ENCODE measurements at places on chromosomes 1 and 21.
A peak's percentile ranks its signal among the peaks of the same experiment; 100 is the strongest.

DNA sequence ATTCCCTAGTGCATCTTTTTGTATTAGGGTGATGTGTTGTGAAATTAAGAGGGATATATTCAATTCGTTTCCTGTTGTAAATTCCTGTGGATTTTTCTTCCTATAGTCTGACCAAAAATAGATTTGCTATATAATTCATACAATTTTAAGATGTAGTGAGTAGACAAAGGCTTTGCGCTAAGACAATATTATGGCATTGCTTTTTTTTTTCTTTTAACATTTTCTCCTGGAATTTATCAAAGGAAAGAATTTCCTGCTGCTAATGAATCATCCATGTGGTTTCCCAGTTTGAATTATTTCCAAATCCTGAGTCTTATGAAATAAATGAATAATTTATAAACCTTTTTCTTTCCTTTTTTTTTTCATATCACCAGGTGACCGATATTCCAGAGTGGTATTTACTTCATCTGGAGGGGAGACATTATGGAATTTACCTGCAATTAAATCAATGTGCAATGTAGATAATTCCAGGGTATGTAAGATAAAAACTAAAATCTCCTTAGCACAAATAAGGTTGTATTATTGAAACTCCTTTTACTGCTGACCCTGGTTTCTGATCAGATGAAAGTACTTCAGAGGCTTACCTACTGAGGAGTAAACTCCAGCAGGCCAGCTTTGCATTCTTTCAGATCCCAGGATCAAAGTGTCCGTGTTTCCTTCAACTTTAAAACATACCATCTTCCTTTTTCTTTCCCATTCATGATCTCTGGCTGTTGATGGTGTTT is 148.4 kb downstream of the TLR5 start:
- no peak for DNase-seq

DNA sequence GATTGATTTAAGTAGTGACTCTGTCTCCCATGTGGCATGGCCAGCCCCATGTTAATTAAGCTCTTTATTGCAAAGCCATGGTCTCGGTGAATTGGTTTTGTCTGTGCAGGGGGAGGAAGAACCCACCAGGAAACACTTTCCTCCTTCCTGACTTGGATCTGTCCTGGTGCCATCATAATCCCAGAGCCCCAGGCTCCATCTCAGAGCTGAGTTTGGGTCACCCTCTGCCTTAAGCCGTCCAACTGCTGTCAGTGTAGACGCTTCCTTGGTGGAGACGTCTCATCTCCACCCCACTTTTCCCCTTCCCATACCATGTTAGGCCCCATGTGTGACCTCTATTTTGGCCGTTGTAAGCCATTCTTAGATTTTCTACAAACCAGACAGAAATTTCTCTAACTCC is 36.0 kb upstream of the COL6A2 start:
- DNase-seq: no peak

GRCh38 chr1:165851034-165851658 is 23.7 kb downstream of the UCK2 start:
- no peak for DNase-seq

DNA sequence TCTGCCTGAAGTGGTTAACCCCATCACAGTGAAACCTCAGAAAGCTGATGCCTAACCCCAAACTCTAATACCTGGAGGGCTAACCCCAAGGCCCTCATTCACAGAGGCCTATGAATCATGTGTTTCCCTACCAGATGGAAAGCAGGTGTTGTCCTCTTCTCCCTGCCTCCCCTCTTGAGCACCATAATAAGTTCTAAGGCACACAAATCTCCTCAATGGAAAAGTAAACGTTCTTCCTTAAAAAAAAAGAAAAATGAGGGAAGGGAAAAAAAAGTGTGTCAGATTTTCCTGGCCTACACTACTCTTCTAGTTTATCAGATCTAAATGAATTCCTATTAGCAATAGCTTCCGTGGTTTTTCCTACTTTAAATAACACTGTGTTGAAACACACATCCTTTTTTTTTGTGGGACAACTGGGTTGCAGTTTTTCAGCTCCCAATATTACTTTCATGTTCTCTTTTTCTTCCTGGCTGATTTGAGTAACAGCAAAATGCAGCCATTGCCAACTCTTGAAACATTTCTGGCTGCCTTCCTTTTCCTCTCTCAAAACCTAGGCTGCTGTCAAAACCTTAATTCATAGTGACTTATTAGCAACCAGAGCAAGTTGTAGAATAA is 43.2 kb downstream of the SLC44A3 start:
- no peak for DNase-seq

- DNase-seq: no peak
Measured at GRCh38 chr1:110601332-110601731, 4.8 kb downstream of the KCNA2 start.

DNA sequence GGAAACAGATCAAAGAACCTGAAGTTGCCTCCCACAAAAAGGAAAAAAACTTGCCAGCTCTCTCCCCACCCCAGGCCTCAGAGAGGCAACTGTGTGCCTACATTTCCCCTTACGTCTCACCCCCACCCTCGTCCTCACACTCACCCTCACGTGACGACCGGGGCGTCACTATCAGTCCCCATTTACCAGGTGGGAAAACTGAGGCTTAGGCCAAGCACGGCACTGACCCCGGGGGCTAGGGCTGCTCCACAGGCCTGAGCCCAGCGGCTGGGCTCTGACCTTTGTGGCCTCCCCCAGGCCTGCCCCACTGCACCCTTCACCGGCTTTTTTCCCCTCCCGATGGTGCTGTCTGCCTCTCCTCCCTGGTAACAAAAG is 51.5 kb upstream of the RUNX3 start:
- DNase-seq: no peak

DNA sequence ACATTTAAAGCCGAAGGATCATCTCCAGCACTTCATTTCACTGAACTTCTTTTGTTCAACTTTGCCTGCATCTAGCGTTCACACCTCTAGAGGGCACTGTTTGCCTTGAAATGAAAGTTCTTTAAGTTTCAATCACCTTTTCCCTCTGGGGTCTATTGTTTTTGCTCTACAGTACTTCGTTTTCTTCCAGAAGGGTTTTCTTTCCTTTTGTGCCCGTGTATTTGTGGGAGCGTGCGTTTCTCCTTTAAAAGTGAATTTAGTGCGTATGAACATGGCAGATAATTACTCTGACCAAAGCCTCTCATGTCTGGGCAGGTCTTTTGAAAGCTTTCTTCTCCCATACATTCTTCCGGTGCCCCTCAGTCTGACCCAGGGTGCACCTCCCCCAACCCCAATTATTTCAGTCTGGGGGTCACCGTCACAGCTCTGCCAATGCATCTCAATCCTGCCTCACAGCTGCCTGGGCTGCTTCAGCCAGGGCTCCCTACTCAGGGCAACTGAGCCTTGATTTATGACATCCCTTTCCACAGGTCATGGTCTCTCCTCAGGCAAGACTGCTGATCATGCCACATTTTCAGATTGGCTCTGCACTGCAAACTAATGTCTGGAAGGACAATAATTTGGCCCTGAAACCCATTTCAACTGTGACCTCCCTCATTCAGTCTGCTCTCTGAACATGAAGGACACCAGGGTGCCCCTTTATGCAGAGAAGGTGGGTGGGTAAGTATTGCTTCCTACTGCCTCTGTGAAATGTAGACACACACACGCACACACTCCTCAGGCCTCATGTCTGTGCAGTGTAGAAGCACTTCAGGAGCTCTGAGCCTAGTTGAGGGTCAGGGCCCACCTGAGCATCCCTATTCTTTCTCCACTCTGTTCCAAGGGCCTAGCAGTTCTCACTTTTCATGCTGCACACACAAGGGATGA is 88.6 kb downstream of the NUF2 start:
- DNase-seq: no peak

- DNase-seq: no peak
Measured at GRCh38 chr1:70945251-70945650, 102.4 kb downstream of the PTGER3 start.

- no peak for DNase-seq
Measured at GRCh38 chr21:25717491-25718147, 17.1 kb downstream of the ATP5PF start.

DNA sequence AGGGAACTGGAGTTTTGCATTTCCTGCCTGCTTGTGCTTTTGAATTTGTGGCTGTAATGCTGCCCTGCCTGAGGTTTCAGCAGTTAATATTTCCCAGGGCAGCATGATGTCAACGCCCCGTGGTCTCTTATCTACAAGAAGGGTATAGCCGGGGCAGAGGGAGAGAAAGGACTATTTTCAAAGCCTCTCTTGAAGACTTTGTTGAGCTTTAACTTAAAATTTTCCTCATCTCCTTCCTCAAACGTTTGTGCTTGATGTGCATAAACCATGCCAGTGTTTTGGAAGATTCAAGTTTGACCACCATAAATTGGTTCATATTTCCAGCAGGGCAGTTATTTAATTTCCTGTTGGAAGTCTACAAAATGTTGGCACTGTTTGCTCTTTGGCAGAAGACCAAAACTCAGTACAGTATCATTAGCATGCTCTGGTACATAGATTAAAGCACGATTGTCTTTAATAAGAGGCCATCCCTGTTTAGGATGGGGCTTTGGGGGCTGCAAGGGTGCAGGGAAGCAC is 43.4 kb downstream of the ROR1 start:
- DNase-seq: no peak

GRCh38 chr1:17635276-17635675 is 95.8 kb downstream of the ARHGEF10L start:
- DNase-seq: no peak

- no peak for DNase-seq
Measured at GRCh38 chr1:46697053-46697452, 21.9 kb downstream of the EFCAB14 start.

- DNase-seq: no peak
Measured at GRCh38 chr1:56149761-56150160, 429.6 kb downstream of the PLPP3 start.

DNA sequence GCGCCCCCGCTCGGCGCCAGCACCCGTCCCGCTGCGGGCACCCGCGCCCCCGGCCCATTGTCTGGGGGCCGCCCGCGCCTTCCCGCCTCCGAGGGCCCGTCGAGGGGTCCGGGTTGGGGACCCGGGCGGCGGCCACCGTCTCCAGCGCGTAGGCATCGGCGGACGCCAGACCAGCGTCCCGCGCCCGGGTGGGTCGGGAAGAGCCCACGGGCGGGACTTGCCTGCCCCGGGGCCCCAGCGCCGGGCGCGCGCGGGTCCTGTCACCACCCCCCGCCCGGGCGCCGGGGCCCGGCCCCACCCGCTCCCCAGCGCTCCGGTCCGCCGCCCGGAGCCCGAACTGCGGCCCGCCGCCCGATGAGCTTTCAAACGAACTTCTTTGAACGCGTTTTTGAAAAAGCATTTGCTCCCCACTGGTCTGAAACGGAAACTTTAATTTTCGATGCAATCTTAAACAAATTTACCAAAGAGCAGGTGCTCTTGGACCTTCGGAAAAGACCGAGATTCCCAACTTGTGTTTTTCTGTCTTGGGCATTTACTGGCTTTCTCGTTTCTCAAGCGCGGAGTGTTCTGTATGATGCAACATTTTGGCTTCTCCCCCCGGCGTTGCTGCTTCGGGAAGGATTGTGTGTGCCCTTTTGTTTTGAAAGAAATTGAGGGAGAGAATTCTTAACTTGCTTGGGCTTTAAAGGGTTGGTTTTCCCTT is 615 bp downstream of the CLIC4 start:
- no peak for DNase-seq

DNA sequence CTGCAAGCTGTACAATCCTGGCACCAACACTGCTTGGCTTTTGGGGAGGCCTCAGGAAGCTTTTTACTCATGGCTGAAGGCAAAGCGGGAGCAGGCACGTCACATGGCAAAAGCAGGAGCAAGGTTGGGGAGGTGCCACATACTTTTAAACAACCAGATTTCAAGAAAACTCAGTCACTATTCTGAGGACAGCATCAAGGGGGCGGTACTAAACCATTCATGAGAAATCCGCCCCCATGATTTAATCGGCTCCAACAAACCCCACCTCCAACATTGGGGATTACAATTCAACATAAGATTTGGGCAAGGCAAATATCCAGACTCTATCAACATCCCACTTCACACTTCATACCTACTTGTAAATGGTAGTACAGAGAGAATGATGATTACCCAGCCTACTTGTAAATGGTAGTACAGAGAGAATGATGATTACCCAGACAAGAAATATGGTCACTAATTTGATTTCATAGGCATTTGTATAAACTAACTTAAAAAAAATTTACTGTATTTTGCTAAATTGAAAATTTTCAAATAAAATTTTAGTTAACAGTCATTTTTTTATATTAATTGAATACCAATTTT is 24.9 kb downstream of the ATP5PF start:
- no peak for DNase-seq

DNA sequence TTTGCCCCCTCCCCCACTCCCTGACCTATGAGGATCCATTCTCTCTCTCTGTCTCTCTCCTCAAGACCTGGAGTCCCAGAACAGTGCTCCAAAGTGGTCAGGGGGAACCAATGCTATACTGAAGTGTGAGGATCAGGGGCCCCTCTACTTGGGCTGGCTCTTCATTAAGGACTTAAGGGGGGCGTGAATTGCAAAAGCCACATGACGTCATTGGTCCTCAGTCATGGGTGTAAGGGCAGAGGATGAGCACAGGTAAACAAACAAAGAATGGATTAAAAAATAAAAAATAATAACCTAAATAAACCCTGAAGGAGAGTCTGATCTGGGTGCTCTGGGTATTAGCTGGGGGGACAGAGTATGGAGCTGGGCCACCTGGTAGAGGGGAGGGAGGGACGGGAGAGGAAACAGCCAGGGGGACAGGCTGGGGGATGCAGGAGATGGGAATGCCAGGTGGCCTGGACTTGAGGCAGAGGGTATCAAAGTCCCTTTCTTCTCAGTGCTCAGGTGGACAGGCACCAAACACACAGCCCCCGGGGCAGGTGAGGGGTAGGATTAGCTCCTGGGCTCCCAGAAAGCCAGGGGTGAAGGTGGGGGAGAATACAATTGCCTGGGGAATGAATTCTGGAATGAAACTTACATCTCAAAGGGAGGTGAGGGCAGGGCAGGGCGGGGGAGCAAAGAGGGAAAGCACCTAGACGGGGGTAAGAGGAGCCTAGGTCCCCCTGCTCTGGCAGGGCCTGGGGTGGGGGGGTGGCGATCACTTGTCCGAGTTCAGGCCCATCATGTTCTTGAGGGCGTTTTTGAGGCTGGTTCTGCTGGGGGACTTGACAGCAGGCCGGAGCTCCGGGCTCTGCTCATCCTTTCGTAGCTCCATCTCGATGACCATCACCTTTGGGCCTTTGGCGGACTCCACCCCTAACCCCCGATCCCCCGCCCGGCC is 4.6 kb downstream of the MPZ start:
- DNase-seq: no peak

GRCh38 chr1:50774759-50775351 is 185.2 kb downstream of the FAF1 start:
- DNase-seq: no peak

- DNase-seq: no peak
Measured at GRCh38 chr1:53654216-53655210, 84.5 kb downstream of the GLIS1 start.

- peak; percentile 51 for DNase-seq
Measured at GRCh38 chr1:202998836-202999750, 8.1 kb upstream of the TMEM183A start.

DNA sequence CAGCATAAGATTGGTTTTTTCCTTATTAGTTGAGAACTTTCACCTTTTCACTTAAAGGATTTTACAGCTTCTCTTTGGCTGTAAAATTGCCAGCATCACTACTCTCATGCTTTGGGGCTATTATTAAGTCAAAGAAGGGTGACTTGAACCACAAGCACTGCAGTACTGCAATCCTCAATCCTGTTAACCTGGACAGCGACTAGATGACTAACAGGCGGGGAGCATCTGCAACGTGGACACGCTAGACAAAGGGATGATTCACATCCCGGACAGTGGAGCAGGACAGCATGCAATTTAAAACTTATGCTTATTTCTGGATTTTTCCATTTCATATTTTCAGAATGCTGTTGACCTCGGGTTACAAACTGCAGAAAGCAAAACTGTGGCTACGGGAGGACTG is 8.1 kb downstream of the ARV1 start:
- DNase-seq: no peak
